ENCODE measurements at places on chromosomes 2 and 18.
A peak's percentile ranks its signal among the peaks of the same experiment; 100 is the strongest.

DNA sequence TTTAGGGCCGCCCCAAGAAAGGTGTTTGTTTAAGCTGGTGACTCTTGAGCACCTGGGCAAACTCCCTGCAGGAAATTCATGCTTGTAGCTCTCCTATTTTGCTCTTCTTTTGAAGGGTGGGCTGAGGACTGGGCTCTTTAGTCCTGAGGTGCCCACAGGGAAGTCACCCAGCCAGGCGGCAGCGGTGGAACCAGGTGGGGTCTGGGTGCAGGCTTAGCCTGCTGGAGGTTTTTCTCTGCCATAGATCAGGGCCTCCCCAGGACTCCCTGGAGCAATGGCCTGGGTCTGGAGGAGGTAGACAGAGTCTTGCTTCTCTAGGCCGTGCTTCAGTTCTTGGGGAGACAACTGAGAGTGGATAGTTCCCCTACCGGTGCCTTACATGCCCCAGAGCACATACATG lies 99.9 kb downstream of the CLIP4 start:
- DNase-seq, result no peak

GRCh38 chr18:7617738-7618422 lies 50.8 kb downstream of the PTPRM start:
- DNase-seq, result no peak

DNA sequence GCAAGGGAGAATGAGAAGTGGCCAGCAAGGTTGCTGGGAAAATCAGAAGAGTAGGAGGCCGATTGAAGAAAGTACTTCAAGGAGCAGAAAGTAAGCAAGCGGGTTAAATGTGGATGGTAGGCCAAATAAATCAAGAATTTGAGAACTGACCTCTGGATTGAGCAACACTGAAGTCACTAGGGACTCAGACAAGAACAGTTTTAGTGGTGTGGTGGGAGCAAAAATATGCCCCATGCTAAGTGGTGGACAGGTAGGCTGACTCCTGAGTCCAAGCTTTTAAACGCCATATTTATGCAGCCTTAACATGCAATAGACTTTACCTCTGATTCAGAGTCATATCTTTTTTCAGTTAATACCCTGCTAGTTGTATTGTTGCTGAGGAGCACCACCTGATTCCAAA lies 4.5 kb downstream of the TRABD2A start:
- no peak for DNase-seq

- DNase-seq, result no peak
Observed at GRCh38 chr2:197137231-197137630, 173.3 kb downstream of the ANKRD44 start.

- no peak for DNase-seq
Observed at GRCh38 chr2:201959626-201960025, 74.0 kb upstream of the FZD7 start.

DNA sequence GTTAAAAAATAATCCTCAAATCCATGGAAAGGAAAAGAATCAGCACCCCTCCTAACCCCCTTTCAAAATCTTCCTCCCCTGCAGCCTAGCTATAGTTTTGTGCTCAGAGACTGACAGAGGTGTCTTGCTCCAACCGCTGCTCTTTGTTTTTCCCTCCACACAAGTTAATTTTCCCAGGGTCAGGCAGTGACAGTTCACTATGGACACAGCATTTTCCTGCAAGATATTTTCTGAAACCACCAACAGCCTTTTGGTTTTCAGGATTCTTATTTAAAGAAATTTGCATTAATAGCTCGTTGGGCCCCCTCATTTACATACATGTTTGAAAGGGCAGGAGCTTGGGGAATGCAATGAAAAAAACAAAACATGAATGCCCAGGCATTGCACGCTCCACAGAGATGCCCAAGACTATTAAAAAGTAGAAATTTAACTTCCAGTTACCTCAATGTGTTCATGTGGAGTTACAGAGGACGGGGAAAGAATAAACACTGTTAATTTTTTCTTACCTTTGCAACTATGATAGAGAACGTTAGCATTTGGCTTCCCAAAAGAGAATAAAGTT lies 71.4 kb upstream of the CXCR4 start:
- DNase-seq, result no peak

GRCh38 chr18:3810296-3810695 lies 360.3 kb downstream of the TGIF1 start:
- no peak for DNase-seq

DNA sequence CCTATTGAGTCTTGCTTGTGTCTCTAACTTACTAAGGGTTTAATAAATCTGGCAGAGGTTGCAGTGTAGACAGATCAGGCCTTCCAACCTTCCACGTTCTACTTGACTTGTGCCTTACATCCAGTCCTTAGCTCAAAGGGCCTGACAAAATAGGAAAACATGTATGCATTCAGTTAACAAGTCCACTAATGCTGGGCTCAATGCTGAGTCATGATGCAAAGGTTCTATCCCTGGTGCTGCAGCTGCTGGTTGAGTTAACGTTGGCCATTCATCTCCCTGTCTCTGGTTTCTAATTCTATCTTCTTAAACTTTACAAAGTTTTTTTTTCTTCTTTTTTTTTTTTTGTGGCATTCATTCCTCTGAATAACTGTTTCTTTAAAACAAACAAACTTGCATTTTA lies 46.3 kb upstream of the ITGB6 start:
- DNase-seq, result no peak

GRCh38 chr2:8573942-8574195 lies 108.0 kb upstream of the ID2 start:
- no peak for DNase-seq

DNA sequence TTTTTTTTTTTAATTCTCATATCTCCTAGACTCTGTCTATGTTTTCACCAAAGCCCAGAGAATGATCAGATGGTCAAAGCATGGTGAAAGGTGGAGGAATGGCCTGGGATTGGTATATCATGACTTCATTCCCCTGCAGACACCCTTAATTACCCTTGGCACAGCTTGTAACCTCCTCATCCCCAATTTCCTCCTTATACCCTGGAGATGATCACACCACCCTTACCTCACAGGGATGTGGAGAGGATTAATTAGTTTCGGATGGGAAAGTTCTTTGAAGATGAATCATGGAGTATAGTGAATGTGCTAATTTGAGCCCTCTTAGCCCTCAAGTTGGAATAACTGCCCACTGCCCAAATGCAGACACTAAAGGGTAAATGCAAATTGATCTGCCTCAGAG lies 138.0 kb upstream of the LYPD6 start:
- DNase-seq, result no peak

- no peak for DNase-seq
Observed at GRCh38 chr18:70322385-70322784, 33.5 kb downstream of the SOCS6 start.

DNA sequence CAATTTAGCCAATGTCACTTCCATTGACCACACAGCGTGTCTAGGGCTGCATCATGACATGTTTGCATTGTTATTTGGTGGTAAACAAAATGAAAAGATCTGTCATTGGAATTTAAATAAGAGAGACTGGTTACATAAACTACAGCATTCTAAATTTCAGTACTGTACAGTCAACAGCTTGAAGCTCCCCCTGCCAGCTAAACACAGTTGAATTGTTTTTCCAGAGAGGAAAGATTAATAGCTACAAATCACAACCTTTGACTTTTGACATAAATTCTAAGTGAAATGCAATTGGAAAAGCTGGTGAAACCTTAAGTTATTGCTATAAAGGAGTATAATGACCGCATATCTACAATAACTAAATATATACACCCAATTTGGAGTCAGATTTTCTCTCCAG lies 1600.0 kb upstream of the ACVR2A start:
- DNase-seq, result no peak

DNA sequence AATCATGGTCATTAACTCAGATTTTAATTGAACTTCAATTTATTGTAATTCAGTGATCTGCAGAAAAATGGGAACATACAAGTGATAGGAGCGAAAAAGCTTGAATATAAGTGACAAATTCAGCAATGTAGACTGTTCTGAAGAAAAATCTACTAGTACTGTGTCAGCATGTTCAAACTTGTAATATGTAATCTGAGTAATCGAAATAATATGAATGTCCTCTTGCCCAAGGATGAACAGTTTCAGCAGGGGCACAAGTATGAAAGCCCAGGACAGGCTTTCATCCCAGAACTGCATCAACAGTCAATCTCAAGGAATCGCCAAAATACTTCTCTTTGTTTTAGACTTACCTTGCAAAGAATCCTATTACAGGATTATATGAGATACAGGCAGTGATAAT lies 1110.5 kb downstream of the LRP1B start:
- no peak for DNase-seq

GRCh38 chr2:41024816-41025215 lies 572.9 kb upstream of the SLC8A1 start:
- no peak for DNase-seq

DNA sequence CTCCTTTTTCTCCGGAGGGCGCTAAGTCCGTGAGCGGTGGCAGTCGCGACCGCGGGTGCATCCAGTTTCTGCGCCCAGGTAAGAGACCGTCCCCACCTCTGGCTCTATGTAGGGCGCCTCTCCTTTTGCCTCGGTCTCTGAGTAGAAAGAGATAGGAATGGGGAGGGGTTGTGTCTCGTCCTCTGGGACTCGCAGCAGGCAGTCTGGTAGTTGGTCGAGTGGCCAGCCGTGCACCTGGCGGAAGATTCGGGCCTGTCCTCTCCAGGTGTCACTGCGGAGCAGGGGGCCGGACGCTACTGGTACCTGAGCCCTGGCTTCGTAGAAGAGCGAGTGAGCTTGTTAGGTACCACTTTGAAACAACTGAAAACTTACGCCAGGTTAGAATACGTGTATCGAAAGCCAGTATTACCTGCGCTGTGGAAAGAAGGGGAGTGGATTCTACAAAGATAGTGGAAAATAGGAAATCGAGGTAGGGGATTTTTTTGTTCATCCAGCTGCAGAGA lies 403 bp downstream of the MAP2 start:
- no peak for DNase-seq

DNA sequence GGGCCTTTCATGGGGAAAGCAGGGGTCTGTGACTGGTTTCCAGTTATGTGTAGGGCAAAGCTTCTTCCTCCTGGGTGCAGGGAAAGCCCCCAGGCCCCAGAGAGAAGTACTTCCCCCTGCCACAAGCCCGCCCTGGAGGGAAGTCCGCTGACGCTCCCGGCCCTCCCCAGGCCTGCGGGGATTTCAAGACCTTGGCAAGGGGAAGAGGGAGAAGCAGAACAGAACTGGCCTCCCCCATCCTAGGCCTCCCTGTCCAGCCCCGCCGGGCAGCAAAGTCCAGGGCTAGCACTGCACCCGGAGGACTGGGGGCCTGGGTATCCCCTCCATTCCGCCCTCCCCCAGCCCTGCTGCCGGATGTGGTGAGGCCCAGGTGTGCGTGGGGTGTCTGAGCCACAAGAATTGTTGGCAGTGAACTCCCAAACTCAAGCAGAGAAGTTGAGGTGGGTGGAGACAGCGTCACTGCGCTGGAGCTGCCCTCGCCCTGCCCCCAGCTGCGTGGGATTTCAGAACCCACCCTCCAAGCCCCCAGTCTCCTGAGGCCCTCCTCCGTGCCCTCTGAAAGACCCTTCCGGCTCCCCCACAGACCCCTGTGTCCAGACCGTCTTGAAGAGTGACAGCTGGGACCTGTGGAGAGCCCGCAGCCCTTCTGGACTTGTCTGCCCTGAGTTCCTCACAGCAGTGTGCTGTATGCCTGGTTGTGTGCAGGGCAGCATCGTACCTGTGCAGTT lies 1.1 kb upstream of the DUSP2 start:
- DNase-seq, result peak; percentile 81

DNA sequence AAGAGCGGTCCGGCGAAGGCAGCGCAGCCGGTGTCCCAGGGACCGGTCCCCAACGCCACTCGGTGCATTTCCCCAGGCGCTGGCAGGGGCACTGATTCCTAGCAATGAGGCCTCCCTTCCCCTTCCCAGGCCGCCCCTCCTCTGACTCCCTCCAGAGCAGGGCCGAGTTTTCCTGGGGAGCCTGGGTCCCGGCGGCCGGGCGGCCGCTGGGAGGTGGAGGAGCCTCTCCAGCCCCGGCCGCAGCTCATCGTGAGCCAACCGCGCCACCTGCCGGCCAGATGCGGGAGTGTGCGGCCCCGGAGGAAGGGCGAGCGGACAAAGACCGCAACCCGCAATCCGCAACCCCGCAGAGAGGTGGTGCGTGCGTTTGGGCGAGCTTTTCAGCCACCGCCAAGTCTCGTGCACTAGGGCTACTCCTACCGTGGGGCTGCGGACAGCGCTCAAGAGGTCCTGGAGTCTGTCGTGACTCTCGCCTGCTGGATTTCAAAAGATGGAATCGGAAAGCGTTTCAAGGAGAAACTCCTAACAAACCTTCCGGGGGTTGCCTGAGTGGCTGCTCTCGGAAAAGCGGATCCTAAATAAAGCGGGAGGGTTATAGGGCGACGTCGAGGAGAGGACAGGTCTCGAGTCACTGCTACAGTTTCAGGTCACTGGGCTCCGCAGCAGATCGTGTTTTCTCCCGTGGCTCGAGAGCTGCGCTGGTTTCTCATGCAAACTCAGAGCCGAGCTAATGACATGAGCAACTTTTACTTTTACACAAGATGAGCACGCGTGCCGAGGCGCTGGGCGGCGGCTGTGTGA lies 1.5 kb upstream of the EPHA4 start:
- peak; percentile 66 for DNase-seq

DNA sequence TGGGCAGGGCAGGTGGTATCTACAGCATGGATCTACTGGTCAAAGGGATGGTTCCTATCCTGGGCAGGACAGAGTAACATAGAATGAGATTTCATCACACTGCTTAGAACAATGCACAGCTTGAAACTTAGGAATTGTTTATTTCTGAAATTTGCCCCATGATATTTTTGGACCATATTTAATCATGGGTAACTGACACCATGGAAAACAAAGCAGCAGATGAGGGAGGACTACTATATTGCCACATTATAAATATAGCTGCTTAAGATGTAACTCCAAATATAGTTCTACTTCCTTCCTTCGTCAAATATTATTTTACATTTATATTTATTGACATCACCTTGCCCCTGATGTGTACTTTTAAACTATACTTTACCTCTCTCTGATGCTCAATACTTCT lies 254.7 kb downstream of the PTPRM start:
- DNase-seq, result no peak

DNA sequence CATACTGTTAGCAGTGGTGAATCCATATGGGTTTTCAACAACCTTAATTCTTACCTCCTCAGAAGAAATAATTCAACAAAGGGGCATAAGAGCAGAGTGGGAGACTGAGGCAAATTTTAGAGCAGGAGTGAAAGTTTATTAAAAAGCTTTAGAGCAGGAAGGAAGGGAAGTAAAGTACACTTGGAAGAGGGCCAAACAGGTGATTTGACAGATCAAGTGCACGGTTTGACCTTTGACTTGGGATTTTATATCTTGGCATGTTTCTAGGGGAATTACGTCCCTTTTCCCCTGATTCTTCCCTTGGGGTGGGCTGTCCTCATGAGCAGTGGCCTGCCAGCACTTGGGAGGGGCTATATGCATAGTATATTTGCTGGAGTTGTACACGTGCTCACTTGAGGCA lies 280.5 kb downstream of the MBD5 start:
- no peak for DNase-seq
